Myocyte (in vitro differentiated cells): ENCODE measurements at places on chromosomes 4 and X.

DNA sequence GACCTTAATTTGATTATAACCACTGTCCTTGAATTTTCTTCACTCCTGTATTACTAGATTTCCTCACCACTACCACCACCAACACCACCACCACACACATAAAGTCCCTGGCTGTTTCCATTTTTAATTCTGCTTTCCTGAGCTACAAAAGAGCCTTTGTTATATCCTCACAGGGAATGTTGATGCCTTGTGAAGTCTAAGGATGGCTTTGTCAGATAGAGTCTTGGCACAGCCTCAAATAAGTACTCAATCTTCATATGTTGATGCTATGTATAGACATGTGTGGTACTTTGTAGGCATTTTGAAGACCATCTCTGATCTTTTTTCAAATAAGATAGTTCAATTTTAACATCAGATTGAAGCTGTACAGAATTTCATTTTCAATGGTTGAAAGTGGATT is 1016.7 kb upstream of the LCORL start:
- no peak for DNase-seq

- peak; percentile 47 for DNase-seq
Measured at GRCh38 chr4:54473077-54473545, 184.6 kb upstream of the KIT start.

- no peak for DNase-seq
Measured at GRCh38 chrX:71105628-71106027, 912 bp downstream of the CXorf65 start.

DNA sequence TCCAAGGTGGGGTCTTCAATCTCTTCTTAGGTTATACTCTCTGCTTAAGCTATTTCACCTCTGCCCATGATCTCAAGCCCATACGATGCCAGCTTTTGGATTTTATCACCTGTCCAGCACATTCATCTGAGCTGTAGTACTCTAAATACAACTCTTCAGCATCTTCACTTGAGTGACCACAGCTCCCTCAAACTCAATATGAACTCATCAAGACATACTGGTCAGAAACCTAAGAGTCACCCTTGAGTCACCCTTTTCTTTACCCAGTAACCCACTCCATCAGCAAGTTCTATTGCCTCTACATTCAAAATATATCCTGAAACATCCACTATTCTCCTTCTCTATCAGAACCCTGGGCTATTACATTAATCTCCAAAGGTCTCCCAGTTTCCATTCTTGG is 69.4 kb downstream of the DCHS2 start:
- DNase-seq, result no peak

- peak; percentile 86 for DNase-seq
Measured at GRCh38 chrX:24760363-24761000, 66.8 kb downstream of the POLA1 start.

- peak; percentile 58 for DNase-seq
Measured at GRCh38 chr4:177339477-177340374, 30.1 kb downstream of the NEIL3 start.

GRCh38 chr4:48090621-48091020 is 43.4 kb downstream of the TXK start:
- no peak for DNase-seq

DNA sequence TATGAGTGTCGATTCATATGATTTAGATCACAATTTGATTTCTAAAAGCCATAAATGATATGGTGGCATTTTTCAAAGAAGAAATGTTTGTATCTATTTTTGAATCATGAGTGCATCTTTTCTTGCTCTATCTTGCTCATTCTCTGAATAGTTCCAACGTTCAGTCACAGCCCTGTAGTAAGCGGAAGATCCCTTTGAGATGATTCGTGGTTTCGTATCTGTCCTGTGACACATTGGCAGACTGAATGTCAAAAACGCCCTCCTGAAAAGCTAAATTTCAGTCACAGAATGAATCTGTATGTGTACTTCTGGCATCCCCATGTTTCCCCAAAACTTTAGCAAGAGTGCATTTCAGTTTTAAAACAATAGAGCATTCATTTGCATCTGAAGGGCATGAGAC is 1066.9 kb upstream of the TENM3 start:
- no peak for DNase-seq

GRCh38 chr4:80271801-80272200 is 5.3 kb downstream of the FGF5 start:
- DNase-seq, result peak; percentile 12

DNA sequence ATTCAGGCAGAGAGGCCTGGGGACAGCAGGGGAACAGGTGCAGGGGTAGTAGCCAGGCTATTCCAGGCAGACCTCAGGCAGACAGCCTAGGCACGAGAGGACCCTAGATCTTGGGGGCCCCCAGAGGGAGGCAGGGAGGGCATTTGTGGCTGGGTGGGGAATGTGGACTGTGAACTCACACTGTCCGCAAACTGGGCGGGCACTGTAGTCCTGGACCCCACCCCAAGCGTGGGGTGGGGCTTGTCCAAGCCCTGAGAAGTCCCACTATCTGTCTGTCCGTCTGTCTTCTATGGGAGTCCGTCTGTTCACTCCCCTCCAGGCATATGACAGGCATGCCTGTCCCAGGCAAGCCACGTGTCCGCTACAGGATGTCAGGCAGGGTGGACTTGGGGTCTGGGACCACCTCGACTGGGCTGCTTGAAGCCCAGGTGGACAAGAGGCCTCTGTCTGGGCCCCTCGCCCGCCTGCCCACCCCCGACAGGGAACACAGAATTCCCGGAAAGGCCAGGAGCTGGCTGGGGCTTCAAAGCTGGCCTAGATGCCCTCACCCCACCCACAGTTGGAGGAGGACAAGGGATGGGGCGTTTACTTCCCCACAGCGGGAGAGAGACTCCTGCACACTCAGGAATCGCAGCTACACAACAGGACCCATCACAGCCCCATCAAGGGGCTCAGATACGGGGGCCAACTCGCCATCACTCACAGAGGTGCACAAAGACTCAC is at the start of gene SLC38A5:
TSS of gene SLC38A5 (minus strand) at position 151 of the 723 bp plus-strand sequence. CDS start 2,336 bp downstream, outside the sequence.
- DNase-seq, result no peak

GRCh38 chrX:130211415-130212186 is 39.8 kb downstream of the RAB33A start:
- DNase-seq, result no peak

GRCh38 chrX:19350941-19351384 is 7.2 kb downstream of the PDHA1 start:
- DNase-seq, result no peak

DNA sequence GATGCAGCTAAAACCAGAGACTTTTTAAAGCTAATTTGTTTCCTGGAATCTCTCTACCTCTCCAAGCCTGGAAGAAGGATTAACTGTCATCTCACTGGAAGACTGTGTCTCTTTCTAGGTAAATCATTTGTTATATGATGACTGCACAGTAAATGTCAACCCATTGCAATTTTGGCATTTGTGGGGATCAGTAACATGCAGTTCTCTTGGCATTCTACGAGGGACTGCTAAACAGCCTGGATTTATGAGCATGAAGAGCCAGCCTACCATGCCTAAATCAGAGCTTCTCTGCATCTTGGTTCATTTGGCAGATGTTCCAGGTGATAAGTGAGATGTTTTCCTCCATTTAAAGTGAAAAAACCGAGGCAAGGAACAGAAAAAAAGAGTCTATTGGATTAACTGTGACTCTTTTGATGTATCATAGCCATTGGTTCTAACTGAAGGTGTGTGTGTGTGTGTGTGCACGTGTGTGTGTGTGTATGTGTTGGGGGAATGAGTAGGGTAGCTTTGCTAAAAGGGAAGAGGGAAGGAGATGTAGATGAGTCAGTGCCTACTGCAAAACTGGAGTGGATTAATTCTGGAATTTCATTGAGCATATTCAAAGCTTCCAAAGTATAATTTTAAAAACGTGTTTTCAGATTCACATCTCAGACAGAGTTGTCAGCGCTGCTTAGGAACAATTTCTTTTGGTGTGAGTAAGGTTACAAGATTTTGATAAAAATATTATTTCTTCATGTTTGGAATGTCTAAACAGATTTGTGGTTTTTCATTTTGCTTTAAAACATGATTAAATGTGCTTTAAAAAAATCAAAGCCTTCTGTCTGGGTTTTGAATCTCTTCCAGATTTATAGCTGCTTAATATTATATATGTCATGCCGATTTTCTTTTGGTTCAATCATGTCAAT is 123.2 kb upstream of the LNX1 start:
- peak; percentile 38 for DNase-seq

GRCh38 chr4:88415982-88416381 is 37.3 kb downstream of the HERC6 start:
- no peak for DNase-seq

GRCh38 chr4:1502976-1503375 is 96.7 kb upstream of the NKX1-1 start:
- no peak for DNase-seq

DNA sequence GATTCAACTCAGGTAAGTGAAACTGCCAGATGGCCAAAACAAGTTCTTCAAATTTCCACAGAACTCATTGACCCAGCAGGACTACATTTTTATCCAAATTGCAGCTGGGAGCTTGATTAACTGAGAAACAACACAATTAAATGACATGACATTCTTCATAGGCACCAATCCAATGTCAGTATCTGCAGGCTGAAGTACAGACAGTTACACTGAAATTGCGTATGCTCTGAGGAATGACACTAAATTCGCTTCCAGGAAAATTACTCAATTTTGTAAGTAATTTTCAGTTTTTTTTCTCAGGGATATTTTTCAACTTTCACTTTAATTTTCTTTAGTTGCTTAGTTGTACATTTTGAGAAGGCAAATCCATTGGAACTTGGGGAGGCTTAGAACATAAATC is 4.5 kb downstream of the C1GALT1C1 start:
- no peak for DNase-seq

DNA sequence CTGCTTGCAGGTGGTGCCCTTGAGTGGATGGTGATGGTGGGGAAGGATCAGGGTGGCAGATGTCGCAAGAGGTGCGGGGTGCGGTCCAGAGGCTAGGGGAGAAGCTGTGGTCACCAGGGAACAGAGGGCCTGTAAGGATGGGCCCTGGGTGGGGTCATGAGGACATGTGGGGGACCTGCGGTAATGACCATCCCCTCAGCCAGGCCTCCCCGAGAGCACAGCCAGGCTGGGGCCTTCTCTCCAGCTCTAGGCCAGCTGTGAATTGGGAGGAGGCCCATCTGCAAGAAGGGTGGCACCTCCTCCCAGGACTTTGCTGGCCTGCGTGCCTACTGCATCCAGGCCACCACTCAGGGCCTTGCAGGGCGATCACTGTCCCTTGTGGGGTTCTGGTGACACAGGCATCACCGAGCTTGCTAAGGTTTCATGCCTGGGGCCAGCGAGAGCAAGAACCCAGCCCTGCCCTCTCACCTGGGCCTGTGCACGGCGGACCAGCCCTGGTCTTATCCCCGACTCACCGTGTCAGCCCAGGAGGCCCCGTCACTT is 34.1 kb upstream of the MXD4 start:
- DNase-seq, result no peak

DNA sequence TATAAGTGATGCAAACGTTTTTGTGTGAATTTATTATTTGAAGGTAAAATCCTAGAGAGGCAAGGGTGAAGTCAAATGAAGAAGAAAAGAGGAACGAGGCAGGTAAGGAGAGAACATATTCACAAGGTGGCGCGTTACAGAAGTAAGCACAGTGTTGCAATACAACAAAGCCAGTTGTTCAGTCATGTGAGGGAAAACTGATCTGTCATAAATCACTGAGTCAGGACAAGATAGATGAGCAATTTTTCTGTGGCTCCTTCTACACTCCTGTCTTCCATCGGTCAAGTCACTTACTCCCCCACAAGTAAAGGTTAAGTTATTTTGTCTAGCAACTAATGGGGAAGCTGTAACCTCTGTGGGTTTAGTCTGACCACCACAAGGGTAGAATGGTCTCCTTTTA is 203.0 kb upstream of the GK2 start:
- peak; percentile 38 for DNase-seq

- no peak for DNase-seq
Measured at GRCh38 chr4:147388018-147388417, 92.9 kb upstream of the EDNRA start.

GRCh38 chr4:2077537-2078460 is 18.7 kb downstream of the NAT8L start:
- no peak for DNase-seq

DNA sequence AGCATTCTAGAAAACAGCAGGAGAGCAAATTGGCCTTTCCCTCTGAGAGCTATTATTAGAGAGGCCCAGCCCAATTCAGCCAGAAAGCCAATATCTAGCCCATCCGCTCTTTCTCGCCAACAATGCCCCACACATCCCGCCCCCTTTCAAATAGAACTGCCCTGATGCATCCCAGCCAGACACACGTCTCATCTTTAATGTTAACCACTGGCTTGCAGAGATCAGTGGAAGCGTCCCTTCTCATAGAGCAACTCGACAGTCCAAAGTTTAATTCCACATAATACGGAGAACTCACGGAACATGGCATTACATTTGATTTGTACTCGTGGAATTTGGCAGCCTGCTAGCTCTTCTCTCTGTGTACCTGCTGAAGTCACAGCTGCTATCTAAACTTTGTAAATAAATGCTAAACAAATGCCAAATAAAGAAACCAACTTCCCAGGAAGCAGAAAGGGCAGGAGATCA is 304.4 kb downstream of the DHX15 start:
- DNase-seq, result no peak

- no peak for DNase-seq
Measured at GRCh38 chrX:135170468-135170867, 730 bp downstream of the CT55 start.

- no peak for DNase-seq
Measured at GRCh38 chrX:45601052-45601451, 400.4 kb upstream of the DIPK2B start.

DNA sequence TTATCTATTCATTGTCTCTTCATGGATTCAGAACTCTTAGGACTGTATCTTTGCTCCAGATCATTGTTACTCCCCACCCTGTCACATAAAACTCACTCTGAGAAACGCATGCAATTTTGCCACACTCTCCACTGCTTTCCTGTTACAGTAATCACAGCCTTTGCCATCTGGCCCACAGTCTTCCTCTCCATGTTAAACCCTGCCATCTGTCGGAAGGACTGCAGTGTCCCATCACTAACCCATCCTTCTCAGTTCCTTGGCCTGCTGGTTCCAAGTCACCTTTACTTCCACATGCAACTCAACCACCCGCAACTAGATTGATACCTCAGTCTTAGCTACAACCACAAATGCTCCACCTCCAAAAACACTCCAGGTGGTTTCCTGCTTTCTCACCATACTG is 308.7 kb upstream of the FAM241A start:
- no peak for DNase-seq

DNA sequence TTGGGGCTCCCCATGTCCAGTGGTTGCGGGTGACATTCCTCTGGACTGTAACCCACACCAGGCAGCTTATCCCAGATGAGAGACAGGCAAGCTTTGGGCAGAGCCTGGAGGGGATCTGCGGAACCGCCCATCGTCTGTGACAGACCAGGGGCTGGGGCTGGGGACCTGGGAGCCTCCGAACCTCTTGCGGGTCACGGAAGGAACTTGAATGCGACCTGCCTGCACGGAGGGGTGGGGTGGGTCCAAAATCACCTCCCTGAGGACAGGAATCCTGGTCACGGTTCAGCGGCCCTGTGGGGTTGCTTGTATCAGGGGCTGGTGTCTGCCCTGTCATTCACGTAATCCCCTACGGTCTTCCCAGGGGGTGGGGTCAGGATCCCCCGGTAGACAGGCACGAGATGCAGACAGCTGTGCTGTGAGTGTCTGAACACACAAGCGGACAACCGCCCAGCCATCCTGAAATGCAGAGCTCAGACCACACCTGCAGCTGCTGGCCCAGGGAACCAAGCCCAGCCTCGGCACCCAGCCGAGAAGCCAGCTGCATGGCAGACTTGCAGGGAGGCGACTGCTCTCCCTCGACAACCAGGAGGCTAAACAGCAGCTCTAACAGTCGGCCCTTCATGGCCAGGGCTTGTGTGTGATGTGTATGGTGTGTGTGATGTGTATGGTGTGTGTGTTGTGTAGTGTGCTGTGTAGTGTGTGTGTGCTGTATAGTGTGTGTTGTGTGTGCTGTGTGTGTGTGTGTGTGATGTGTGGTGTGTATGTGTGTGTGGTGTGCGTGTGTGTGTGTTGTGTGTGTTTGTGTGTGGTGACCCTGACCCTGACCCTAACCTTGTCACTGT is 105.9 kb upstream of the ADRA2C start:
- DNase-seq, result peak; percentile 93
